ENCODE measurements at places on chromosomes 13 and 19.

DNA sequence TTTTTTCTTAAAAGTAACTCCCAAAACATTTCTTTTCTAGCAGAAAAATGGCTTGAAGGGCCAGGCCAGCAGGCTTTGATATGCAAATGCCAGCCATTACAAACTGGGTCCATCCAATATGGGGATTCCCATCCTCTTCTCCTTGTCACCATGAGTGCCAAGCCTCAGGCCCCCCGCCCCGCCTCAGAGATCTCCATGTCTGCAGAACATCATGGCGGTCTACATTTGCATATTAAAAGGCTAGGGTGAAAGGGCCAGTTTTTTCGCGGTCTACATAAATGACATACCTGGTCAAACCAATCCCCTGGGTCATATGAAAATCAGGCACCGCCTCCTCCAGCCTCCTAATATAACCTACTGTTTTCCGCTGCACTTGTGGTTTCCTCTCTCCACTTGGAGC lies 1327.6 kb downstream of the UQCRFS1 start:
- no peak for DNase-seq

DNA sequence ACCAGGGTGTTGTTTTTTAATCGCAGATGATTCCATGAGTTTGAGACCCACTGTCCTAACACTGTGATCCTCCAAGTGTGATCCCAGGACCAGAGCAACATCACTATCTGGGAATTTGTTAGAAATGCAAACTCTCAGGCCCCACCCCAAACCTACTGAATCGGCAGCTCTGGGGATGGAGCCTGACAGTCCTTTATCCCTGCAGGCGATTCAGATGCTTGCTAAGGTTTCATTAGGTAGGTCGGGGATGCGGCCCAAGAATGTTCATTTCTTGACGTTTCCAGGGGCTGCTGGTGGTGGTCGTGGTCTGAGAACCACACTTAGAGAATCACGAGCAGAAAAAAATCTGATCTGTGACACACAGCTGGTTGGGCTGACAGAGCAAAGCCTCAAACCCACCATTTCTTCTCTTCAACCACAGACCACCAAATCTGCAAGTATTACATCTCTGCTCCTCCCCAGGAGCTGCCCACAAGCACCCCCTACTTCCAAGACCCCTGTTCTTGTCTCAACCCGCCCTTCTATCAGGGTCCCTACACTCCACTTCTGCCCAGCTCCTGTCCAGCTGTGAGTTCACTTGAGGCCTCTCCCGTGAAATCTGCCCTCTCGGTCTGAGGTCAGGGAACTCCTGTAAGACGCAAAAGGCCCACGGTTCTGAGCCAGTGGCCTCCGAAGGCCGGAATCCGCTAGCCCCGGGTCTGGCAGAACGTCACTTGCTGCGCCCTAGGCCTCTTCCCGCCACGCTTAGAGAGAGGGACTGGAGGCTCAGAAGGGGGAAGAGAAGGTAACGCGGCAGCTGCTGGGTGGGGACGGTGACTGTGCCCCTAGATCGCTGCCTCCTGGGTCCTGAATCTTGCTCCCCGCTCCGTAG lies 1.1 kb upstream of the FARP1 start:
- no peak for DNase-seq

- no peak for DNase-seq
Measured at GRCh38 chr13:111474136-111475002, 153.9 kb downstream of the TEX29 start.

- DNase-seq: peak; percentile 27
Measured at GRCh38 chr19:13012690-13013608, 17.7 kb downstream of the NFIX start.

GRCh38 chr13:97301382-97302095 lies 79.4 kb downstream of the MBNL2 start:
- DNase-seq: no peak

GRCh38 chr19:4357921-4358326 lies 14.6 kb downstream of the MPND start:
- DNase-seq: no peak

GRCh38 chr13:76948149-76948548 lies at the start of gene ACOD1:
Gene ACOD1, plus strand, starts transcription at chr13:76948511. Its CDS starts 48 bp downstream, at chr13:76948559.
- no peak for DNase-seq

GRCh38 chr13:35995136-35995535 lies 136.0 kb downstream of the DCLK1 start:
- DNase-seq: no peak

Measured in activated gamma-delta T cell treated with Interleukin-2 at 50 U/mL for 16 hours (primary cell).